C1 segment of cervical spinal cord (tissue), 14 donors: ENCODE measurements at places on chromosomes 7 and 10.

DNA sequence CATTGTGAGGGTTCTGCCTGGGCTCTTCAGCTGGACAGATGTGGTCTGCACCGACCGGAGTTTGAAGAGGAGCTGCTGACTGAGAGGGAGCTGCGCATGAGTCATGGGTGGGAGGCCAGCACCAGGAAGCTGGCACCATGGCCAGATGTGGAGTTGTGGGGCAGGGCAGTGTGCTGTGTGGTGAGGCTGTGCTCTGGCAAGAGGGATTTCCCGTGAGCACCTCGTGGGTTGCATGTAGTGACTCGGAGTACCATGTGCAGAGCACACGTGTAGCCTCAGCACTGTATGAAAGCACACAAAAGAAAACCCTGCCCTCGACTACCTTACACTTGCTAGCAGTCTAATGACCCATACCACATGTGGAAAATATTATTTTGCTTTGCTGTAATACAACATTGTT lies 103.4 kb downstream of the WNT2 start:
- DNase-seq: no peak

DNA sequence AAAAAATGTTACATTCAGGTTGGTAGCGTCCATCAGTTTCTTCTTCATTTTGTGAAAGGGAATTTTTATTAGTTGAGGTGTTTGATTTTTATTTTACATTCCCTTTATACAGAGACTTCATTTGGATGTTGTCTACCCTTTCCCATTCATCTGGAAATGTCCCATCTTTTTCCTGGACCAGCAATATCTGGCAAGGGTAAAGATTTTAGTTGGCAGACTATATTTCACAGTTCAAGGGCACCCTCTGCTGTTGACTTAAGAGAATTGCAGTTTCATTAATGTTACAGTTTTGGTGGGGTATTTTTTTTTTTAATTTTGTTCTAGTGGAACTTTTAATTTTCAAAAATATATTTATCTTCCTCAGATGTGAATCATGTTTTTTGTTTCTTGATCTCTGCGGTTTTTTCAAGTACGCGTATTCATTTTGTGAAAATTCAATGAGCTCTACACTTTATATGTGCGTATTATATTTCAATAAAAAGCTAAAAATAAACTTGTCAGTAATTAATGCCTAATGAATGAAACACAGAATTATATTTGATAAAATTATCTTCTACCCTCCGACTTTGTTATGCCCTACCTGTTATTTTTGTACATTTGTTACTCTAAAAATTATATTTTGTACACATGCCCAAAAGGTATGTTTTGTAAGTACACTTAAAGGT lies 97.9 kb upstream of the KLF14 start:
- no peak for DNase-seq

GRCh38 chr7:23469150-23469960 lies 936 bp downstream of the IGF2BP3 start:
- DNase-seq: no peak

GRCh38 chr7:73701357-73701995 lies 18.0 kb downstream of the STX1A start:
- DNase-seq: no peak

DNA sequence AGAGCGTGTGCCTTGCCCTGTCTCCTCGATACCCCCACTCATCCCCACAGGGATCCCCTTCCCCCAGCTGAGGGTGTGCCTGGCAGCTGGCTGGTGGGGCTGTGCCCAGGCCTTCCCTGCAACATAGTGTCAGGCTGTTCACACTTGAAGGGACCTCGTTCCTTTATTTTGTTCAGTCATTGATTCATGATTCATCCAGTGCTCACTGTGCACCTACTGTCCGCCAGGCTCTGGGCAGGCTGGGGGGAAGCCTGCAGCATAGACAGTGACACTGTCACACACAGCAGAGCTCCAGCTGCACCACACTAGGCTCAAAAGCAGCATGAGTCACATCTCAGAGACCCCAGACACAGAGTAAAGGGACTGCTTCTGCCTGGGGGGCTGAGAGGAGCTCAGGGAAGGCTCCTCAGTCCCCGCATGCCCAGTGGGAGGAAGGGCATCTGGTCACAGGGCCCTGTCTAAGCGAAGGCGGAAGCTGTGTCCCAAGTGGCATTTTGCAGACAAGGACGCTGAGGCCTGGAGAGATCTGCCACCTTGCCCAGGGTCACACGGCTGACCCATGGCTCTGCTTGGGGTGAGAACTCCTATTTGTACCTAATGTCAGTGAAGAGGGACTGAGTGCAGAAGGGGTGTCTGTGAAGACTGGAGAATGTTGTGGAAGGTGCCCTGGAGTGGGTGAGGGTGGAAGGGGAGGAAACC lies 27.9 kb downstream of the CDH23 start:
- no peak for DNase-seq

- no peak for DNase-seq
Measured at GRCh38 chr10:121337427-121337826, 260.8 kb downstream of the FGFR2 start.
